ENCODE measurements at places on chromosomes 1 and 21. TPM values are rescaled to one million over a fixed set of nuclear protein-coding genes. Genes with fewer than 3 reads are reported as not detected.

DNA sequence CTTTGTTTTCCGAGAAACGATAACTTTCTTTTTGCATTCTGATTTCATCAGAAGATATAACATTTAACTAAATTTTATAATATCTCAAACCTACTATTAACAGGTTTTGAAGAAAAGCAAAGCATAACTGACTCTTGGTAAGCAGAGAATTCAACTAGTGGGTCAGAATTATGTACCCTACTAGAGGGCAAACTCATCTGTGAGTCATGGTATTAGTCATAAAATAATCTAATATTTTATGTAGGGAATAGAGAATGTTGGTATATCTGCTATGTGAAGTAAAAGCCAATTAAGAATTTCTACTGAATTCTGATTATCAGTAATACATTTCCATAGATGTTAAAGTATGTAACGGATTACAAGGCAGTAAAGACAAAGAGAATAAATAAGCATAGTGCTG, 56.8 kb downstream of the USP1 start:
- H3K27ac ChIP-seq, result no peak overlapping the region
- H3K4me3 ChIP-seq, result no peak overlapping the region
- no peak for DNase-seq
- H3K4me1 ChIP-seq, result no peaks in the 10 kb centered on the region
- H3K27me3 ChIP-seq, result no peaks in the 10 kb centered on the region

The FLG2 gene
- total RNA-seq, result not detected

The PPP1R12B gene
- total RNA-seq, result 20.0 TPM

GRCh38 chr1:172793823-172794222, 134.9 kb downstream of the FASLG start:
- peaks cover 6% of the 10 kb centered on the region for H3K27me3 ChIP-seq
- no peaks in the 10 kb centered on the region for H3K4me1 ChIP-seq
- H3K36me3 ChIP-seq, result no peaks in the 10 kb centered on the region
- H3K4me3 ChIP-seq, result no peak overlapping the region
- H3K27ac ChIP-seq, result no peak overlapping the region

- DNase-seq, result peak; percentile 85
- H3K27me3 ChIP-seq, result no peaks in the 10 kb centered on the region
- H3K4me3 ChIP-seq, result peak overlapping the region; percentile 86
- peak overlapping the region; percentile 88 for H3K27ac ChIP-seq
- H3K4me1 ChIP-seq, result peaks cover 42% of the 10 kb centered on the region
Observed at GRCh38 chr1:6601049-6601922, 1.4 kb downstream of the KLHL21 start.

The KCNQ4 gene
- total RNA-seq, result 0.45 TPM

DNA sequence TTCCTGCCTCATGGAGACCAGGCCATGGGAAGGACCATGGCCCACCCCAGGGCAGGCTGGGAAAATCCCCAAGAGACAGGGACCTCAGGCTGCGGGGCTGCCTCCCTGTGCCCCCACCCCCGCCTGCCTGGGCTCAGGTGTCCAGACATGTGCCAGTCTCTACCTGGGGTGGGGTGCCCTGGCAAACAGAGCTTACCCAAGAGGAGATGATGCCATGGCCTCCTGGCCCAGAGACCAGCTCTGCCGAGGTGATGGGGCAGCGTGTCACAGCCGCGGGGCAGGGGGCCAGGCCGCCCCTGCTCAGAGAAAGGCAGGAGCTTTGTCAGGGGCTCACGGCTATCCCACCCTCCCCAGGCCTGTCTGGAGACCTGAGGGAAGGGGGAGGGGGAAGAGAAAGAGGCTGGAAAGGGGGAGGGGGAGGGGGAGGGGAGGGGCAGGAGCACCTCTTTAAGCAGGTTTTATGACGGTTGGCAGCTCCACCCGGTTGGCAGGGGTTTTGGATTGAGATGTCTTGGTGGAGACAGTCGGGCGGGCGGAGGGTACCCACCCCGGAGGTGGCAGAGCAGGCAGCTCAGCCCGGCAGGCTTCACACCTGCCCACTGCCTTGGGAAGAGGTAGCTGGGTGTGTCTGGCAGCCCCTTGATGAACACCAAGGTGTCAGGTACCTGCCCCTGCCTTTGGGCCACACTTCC, 101.5 kb upstream of the IFFO2 start:
- no peak overlapping the region for H3K27ac ChIP-seq
- no peak for DNase-seq
- peaks cover 34% of the 10 kb centered on the region for H3K27me3 ChIP-seq
- H3K4me3 ChIP-seq, result no peak overlapping the region
- peaks cover 9% of the 10 kb centered on the region for H3K36me3 ChIP-seq
- peaks cover 3% of the 10 kb centered on the region for H3K4me1 ChIP-seq

- H3K4me1 ChIP-seq, result peaks cover 62% of the 10 kb centered on the region
- no peak overlapping the region for H3K4me3 ChIP-seq
- H3K27ac ChIP-seq, result peak overlapping the region; percentile 85
- H3K36me3 ChIP-seq, result peaks cover 44% of the 10 kb centered on the region
- DNase-seq, result peak; percentile 77
Observed at GRCh38 chr1:112700290-112701226, 6.4 kb downstream of the RHOC start.

- peaks cover 14% of the 10 kb centered on the region for H3K4me1 ChIP-seq
- DNase-seq, result no peak
- no peak overlapping the region for H3K27ac ChIP-seq
- H3K4me3 ChIP-seq, result no peak overlapping the region
Observed at GRCh38 chr1:205298191-205298994, 23.2 kb downstream of the NUAK2 start.

The AVPR1B gene
- total RNA-seq, result not detected

The NLRP3 gene
- 0.40 TPM for total RNA-seq

- peak overlapping the region; percentile 58 for H3K27ac ChIP-seq
- DNase-seq, result peak; percentile 21
- H3K4me3 ChIP-seq, result no peak overlapping the region
- peaks cover 12% of the 10 kb centered on the region for H3K36me3 ChIP-seq
- peaks cover 25% of the 10 kb centered on the region for H3K4me1 ChIP-seq
Observed at GRCh38 chr1:32066489-32066873, 6.3 kb upstream of the TMEM39B start.

DNA sequence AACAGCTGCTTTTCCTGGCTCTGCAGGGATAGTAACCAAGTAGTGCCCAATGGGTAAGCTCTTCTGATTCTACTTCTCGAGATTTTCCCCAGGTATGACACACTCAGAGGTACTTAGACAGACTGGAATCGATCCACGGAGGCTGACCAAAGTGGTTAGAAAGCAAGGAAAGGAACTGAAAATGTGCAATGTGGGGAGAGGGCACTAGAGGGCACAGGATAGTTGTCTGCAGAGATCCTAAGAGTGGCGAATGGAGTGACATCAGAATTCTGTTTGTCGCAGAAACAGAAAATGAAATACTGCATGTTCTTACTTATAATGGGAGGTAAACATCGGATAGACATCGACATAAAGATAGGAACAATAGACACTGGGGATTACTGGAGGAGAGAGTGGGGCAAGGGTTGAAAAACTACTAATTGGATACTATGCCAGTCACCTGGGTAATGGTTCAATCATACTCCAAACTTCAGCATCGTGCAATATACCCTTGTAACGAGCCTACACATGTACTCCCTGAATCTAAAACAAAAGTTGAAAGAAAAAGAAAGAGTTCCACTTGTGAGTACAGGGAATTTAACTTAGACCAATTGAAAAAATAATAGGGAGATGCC, 23.3 kb downstream of the CYP2J2 start:
- H3K36me3 ChIP-seq, result no peaks in the 10 kb centered on the region
- peak; percentile 28 for DNase-seq
- H3K27ac ChIP-seq, result no peak overlapping the region

The EPHA10 gene
- not detected for total RNA-seq

- no peaks in the 10 kb centered on the region for H3K36me3 ChIP-seq
- H3K27ac ChIP-seq, result no peak overlapping the region
- H3K27me3 ChIP-seq, result peaks cover 55% of the 10 kb centered on the region
- H3K4me1 ChIP-seq, result peaks cover 21% of the 10 kb centered on the region
Observed at GRCh38 chr1:9195651-9196050, 38.9 kb upstream of the H6PD start.

DNA sequence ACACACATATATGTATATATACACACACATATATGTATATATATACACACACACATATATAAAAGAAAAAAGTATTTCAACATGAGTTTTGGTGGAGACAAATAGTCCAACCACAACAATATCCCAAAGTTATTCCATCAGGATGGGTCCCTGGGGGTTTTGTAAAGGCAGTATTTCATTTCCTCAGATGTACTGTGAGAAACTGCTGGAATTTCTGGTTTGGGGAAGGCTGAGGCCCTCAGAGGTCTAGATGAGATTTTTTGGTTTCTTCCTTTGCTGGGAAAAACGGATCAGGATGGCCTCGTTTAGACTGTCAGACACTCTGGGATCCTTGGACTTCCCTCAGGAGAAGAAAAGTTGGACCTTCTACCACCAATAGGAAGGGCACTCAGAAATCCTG, 36.5 kb upstream of the TENT5B start:
- peaks cover 24% of the 10 kb centered on the region for H3K4me1 ChIP-seq
- no peaks in the 10 kb centered on the region for H3K27me3 ChIP-seq
- DNase-seq, result no peak
- H3K36me3 ChIP-seq, result no peaks in the 10 kb centered on the region
- H3K27ac ChIP-seq, result no peak overlapping the region
- no peak overlapping the region for H3K4me3 ChIP-seq

The GBP6 gene
- total RNA-seq, result 0.38 TPM

DNA sequence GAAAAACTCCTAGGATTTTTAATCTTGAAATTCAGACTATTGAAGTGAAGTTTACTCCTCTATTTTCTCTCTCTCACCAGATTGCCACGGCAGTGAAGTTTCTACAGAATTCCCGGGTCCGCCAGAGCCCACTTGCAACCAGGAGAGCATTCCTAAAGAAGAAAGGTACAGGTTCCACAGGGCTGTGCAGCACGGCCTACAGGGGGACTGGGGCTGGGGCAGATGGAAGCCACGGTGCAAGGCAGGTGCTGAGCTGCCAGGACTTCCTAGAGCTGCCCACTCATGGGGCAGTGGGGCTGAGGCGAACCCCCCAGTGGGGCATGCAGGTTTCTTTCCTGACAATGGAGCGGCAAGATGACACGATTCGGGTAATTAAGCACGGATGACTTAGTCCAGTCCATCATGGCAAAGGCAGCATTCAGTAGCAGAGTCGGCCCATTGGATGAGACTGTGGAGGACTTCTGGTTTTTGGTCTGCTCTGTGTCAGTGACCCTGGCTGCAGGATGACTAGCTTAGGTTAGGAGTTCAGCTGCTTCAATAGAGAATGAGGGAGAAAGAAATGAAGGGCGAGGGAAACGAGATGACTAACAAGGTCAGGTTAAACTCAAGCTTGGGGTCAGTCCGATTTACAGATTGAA, 61.5 kb downstream of the PEX14 start:
- no peak overlapping the region for H3K4me3 ChIP-seq
- no peak for DNase-seq
- no peak overlapping the region for H3K27ac ChIP-seq
- H3K4me1 ChIP-seq, result peaks cover 19% of the 10 kb centered on the region

The TMEM234 gene
- total RNA-seq, result 16.4 TPM

DNA sequence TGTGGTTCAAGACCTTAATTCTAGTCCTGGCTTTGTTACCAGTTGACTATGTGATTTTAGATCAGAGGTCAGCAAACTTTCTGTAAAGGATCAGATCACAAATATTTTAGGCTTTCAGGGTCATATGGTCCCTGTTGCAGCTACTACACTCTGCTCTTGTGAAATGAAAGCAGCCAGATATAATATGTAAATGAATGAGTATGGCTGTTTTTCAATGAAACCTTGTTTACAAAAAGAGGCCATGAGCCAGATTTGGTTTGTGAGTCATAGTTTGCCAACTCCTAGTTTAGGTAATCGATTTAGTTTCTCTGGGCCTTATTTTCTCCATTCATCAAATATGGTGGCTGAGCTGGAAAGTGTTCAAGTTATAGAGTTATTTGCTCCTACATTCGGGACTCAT, 346.7 kb downstream of the NUF2 start:
- H3K27ac ChIP-seq, result no peak overlapping the region
- H3K27me3 ChIP-seq, result no peaks in the 10 kb centered on the region
- no peak for DNase-seq
- H3K4me1 ChIP-seq, result no peaks in the 10 kb centered on the region

The TRIM67 gene
- not detected for total RNA-seq

DNA sequence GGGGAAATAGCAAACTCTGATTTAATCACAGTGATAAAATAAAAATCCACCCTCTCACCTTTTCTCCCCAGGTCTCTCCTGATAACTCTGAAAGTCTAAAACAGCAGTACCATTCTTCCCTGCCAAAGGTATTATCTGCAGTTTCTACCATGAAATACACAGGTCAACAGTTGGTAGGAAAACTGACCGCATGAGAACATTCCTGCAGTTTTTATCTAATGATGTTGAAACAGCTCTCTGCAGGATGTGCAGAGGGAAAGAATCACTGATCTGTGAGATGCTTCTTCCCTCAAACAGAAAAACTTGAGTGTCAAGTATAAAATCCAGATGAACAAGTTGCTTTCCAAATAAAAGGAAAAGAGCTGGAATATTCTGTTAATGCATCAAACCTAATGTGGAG, 39.1 kb downstream of the KCNJ6 start:
- H3K27ac ChIP-seq, result no peak overlapping the region
- no peaks in the 10 kb centered on the region for H3K27me3 ChIP-seq
- DNase-seq, result no peak
- no peak overlapping the region for H3K4me3 ChIP-seq
- no peaks in the 10 kb centered on the region for H3K4me1 ChIP-seq
- no peaks in the 10 kb centered on the region for H3K36me3 ChIP-seq

DNA sequence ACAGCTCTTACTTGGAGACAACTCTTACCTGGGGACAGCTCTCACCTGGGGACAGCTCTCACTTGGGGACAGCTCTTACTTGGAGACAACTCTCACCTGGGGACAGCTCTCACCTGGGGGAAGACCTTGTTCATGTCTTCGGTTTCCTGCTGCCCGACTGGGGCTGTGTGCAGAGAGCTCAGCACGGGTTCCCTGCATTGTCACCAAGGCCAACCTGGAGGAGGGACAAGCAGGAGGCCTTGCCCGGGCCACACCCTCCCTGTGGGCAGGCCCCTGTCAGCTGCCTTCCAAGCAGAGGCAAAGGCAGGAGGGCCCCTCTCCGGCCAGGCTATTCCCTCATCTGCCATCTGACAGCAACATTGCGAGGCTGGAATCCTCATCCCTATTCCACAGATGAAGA, at the start of gene LDLRAD1:
LDLRAD1 (minus strand) TSS at position 208 of the 400 bp plus-strand sequence; CDS start at position 134, 74 bp downstream.
- no peaks in the 10 kb centered on the region for H3K4me1 ChIP-seq
- H3K36me3 ChIP-seq, result no peaks in the 10 kb centered on the region
- no peaks in the 10 kb centered on the region for H3K27me3 ChIP-seq
- DNase-seq, result no peak
- H3K27ac ChIP-seq, result no peak within 1 kb of the TSS

The CD101 gene
- total RNA-seq, result 3.6 TPM

DNA sequence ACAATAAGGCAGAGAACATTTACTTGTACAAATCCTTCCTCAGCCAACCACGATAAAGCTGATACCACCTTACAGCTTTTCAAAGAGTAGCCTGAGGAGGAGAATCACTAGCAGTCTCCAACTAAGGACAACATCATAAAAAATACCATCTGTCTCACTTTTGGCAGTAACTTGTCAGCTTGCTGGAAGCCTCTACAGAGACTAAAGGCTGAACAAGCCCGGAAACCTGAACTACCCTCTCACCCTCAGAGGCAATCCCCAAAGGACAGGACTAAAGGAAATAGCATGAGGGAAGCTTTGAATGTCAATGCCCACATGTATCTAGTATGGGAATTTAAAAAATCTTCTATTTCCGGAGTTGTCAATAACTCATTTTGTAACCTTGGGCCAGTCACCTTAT, 10.6 kb downstream of the SRSF4 start:
- H3K27me3 ChIP-seq, result no peaks in the 10 kb centered on the region
- H3K36me3 ChIP-seq, result peaks cover 56% of the 10 kb centered on the region
- H3K27ac ChIP-seq, result peak overlapping the region; percentile 12
- peaks cover 60% of the 10 kb centered on the region for H3K4me1 ChIP-seq
- H3K4me3 ChIP-seq, result no peak overlapping the region

The SPATA17 gene
- total RNA-seq, result not detected

The VPS13D gene
- total RNA-seq, result 31.4 TPM

All from activated CD4-positive, alpha-beta memory T cell treated with anti-CD3 and anti-CD28 coated beads, Interleukin-2, amount 10 ng/mL, durations not matched to agents 7 days and 5 days (primary cell).